ENCODE measurements at places on chromosomes 1 and 21.
A peak's percentile ranks its signal among the peaks of the same experiment; 100 is the strongest.

DNA sequence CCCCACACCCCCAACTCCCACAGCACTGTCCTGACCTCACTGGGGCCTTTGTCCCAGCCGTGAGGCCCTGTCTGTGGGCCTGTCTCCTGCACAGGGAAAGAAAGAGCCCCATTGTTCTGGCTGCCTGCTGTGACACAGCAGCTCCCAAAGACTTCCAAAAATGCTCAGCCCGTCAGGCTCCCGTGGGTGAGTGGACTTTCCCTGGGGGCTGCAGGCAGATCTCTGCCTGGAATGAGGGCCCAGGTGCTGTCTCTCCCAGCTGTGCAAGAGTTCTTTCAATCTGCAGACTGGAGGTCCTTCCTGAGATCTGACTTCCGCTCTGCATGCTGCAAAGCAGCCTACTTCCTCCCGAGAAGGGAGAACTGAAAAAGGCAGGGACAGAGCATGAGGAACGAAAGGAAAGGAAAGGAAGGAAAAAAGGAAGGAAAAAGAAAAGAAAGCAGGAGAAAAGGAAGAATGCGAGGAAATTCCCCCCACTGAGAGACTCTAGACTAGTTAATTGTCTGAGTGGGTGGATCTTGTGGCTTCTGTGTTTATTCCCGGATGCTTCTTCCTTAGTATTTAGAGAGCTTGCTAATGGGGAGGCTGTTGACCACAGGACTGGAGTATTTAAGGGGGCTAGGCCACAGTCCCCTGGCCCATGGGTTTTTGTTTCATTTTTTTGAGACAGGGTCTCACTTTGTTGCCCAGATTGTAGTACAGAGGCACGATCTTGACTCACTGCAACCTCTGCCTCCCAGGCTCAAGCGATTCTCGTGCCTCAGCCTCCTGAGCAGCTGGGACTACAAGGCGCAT, 15.0 kb downstream of the NES start:
- DNase-seq = no peak

- peak; percentile 31 for DNase-seq
These were observed 255.9 kb downstream of the FAF1 start for GRCh38 chr1:50704126-50704525.

- DNase-seq = no peak
These were observed 73.3 kb upstream of the C1orf115 start for GRCh38 chr1:220616836-220617235.

- peak; percentile 7 for DNase-seq
These were observed 183.1 kb upstream of the IVNS1ABP start for GRCh38 chr1:185500001-185500626.

DNA sequence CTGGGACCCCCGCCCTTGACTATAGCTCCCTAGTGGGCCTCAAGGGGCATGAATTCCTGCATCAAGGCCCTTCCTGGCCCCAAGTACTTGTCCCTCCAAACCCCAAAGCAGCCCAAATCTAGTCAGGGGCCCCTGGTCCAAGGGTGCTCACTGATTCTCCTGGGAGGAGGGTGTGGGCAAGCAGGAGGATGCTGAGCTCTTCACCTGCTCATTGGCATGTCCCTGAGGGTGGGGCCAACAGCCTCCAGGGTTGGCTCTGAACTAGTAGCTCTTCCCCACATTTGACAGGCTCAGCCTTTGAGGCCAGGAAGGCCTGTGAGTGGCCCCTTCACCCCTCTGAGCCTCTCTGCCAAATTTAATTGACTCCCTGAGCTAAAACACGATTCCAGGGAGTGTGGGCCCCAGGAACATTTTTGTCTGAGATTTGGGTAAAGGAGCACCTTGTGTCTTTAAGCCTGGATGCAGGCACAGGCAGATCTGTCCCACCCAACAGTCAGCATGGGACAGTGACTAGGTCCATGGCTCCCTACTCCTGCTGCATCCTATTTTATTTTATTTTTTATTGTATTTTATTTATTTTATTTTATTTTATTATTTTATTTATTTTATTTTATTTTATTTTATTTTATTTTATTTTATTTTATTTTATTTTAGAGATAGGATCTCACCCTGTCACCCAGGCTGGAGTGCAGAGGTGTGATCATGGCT, 11.0 kb upstream of the WNT9A start:
- DNase-seq = no peak

DNA sequence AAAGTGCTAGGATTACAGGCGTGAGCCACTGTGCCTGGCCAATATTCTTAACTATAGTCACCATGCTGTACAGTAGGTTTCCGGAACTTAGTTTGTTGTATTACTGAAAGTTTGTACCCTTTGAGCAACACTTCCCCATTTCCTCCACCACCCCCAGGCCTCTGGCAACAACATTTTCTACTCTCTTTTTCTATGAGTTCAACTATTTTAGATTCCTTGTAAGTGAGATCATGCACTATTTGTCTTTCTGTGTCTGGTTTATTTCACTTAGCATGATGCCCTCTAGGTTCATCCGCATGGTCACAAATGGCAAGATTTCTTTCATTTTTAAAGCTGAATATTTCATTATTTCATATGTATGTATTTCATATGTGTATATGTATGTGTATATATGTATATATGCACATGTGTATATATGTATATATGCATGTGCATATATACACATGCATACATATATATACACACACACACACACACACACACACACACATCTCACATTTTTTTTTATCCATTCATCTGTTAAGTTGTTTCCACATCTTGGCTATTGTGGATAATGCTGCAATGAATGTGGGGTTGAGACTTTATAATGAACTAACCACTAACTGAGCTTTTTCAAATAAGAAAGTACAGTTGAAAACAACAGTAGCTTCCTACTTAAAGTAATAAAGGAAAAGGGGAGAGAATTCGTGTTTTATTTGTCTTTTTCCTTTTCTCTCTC, 256.8 kb upstream of the C1orf105 start:
- DNase-seq = no peak

DNA sequence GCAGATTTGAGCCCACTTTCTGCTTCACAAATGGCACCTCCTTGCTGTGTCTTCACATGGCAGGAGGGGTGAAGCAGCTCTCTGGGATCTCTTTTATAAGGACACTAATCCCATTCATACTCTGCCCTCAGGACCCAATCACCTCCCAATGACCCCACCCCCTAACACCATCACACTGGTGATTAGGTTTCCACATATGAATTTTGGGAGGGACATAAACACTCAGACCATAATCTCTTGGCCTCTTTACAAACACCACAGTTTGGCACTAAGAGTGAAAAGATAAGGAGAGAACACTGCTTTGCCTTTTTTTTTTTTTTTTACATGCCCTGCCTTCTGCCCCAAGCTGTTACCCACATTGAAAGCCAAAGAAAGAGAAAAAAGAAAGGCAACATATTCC, 166.2 kb upstream of the NFIA start:
- no peak for DNase-seq

GRCh38 chr1:193265716-193266115, 79.3 kb upstream of the B3GALT2 start:
- no peak for DNase-seq

DNA sequence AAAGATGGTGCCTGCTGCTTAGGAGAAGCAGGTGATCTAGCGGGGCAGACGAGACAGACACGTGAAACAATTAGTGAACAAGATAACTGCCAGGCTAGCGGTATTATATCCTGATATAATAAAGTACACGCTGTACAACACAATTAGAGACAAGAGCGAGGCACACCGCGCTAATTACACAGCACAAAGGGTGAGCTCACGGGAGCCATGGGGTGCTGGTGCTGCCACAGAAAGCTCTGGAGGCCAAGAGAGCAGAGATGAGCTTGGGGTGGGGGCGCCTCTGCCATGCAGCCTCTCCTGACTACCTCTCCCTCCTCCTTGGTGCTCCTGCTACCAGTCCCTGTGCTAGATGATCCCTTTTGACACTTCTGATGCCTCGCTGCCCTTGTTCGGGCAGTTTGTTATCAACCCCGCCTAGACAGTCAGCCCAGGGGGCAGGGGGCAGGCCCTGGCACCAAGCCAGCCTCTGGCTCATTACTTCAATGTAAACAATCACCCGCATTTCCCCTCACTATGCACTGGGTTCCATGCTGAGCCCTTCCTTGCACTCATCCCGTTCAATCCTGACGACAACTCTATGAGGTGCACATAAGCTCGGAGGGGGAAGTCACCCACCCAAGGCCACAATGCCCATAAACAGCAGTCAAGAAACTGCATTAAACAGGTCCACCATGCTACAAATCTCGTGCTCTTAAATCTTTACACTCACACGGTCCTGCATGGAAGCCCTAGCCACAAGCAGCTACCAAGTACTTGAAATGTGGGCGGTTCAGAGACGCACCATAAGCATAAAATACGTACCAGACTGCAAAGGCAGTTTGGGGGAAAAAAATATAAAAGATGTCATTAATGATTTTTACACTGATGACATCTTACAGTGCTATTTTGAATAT, 103.0 kb downstream of the SSBP3 start:
- DNase-seq = no peak

- no peak for DNase-seq
These were observed 5.9 kb upstream of the PTPRF start for GRCh38 chr1:43524804-43525203.

GRCh38 chr1:174247472-174247871, 88.2 kb downstream of the RABGAP1L start:
- DNase-seq = no peak

DNA sequence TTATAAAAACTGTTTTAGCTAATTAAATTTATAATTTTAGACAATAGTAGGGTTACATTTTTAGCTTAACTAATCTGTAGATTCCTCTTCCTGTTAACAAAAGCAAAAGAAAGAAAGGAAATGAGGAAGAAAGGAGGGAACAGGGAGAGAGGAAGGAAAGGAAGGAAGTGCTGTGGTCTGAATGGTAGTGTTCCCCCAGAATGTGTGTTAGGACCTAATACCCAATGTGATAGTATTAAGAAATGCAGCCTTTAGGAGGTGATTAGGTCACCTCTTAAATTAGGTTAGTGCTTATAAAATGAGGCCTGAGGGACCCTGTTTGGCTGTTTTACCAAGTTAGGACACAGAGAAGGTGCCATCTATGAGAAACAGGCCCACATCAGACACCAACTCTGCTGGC, 136.9 kb upstream of the SAMSN1 start:
- DNase-seq = no peak

DNA sequence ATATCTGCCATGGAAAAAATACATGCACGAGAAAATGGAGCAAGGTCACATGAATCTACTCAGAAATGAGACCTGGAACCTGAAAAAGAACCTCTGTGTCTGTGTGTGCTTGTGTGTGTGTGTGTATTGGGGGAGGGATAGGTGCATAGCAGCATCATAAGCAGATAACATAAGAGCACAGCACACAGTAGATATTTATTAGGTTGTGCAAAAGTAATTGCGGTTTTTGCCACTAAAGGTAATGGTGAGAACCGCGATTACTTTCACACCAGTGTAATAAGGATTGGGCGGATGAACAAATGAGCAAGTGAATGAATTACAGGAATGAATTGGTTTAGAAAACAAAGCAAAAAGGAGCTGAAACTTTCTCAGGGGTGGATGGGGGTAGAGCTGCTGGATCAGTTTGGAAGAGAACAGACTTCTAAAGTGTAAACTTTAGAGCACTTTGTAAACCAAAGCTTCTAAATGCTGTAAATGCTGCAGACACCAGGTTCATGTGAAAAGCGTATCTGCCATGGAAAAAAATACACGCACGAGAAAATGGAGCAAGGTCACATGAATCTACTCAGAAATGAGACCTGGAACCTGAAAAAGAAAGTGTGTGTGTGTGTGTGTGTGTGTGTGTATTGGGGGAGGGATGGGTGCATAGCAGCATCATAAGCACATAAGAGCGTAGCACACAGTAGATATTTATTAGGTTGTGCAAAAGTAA, 156.9 kb downstream of the TOMM20 start:
- no peak for DNase-seq

GRCh38 chr1:13760340-13760739, 60.4 kb downstream of the PRDM2 start:
- no peak for DNase-seq

DNA sequence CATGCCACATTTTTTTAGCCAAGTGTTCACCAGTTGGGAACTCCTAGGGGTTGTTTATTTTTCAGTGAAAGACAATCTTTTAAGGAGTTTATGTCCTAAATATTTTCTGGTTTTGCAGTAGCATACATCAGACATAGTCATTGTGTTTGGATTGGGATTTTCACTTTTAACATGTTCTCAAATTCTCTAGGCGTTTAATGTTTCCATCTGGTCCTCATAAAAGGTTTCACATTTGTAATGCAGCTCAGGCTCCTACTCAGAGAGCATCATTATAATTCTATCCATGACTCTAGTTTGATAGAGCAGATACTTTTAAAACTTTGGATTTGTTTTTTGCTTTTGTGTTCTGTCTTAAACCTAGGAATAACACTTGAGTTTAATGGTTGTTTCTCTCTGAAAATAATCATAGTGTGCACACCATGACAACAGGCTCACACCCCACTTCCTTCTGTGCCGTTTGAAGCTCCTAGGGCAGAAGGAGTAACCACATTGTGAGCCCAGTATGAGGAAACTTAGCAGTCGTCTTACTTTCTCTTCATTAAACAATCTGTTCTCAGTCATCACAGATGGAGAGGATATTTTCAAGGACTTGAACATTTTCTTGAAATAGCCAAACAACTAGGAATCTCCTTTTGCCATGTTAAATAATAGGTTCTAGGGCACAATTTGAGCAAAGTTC, 219.6 kb downstream of the PDE4B start:
- no peak for DNase-seq

- no peak for DNase-seq
These were observed 98.5 kb downstream of the ATF6 start for GRCh38 chr1:161864577-161864976.

GRCh38 chr21:42632771-42633690, 20.4 kb upstream of the PDE9A start:
- no peak for DNase-seq

- DNase-seq = no peak
These were observed 742.0 kb downstream of the ADGRL2 start for GRCh38 chr1:82542766-82543165.

DNA sequence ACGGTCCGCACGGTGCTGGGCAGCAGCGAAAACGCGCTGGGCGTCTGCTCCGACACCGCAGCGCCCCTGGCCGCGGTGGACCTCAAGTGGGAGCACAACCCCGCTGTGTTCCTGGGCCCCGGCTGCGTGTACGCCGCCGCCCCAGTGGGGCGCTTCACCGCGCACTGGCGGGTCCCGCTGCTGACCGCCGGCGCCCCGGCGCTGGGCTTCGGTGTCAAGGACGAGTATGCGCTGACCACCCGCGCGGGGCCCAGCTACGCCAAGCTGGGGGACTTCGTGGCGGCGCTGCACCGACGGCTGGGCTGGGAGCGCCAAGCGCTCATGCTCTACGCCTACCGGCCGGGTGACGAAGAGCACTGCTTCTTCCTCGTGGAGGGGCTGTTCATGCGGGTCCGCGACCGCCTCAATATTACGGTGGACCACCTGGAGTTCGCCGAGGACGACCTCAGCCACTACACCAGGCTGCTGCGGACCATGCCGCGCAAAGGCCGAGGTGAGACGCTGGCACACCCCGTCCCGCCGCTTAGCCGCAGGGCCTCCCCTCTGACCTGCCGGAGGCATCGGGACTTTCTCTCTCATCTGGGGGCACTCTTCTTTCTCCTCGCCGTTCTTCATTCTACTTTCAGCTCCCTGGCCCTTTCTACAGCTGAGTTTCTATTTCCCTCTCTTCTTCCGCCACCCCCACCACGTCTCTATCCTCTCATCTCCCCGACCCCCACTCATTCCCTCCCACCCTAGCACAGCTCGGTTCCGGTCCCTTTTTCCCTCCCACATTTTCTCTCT, 1.0 kb downstream of the NPR1 start:
- DNase-seq = no peak

- no peak for DNase-seq
These were observed 79.0 kb downstream of the EIF4G3 start for GRCh38 chr1:21097729-21098128.

All from CD4-positive, alpha-beta T cell treated with Interleukin-2 at 100 ng/mL for 4 hours (primary cell).